HFF-Myc (cell line): ENCODE measurements at places on chromosomes 4 and X.
A peak's percentile ranks its signal among the peaks of the same experiment; 100 is the strongest.

GRCh38 chrX:119695535-119696050 is 2.6 kb upstream of the SEPTIN6 start:
- DNase-seq: no peak

GRCh38 chrX:43560247-43560946 is 95.7 kb upstream of the MAOA start:
- no peak for DNase-seq

DNA sequence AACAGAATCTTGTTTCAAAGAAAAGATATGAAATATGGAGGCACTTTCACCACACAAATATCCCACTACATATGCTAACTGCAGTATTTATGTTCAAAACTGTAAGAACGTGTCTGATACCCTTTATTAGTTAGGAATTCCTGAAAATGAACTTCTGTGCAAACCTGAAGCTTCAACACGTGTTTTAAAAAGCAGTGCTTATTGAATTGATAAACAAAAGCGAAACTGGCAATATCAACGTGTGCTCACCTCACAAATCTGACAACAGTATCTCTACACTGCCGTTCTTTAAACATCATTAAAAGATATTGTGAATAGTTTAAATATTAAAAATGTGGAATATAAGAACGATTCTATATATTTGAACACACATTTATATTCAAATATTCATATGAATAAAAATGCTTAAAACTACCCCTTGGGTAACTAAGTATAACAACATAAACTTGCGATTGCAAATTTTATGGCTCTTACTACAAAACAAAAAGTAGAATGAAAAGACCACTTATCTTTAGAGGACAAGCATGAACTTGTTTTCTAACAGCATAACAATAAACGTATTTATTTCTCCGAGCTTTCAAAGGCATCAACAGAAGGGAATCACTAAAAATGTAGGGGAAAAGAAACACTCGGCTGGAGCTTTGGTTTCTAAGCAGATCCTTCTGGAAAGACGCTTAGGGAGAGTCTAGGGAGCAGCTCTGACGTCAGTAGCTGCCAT is at the start of gene LRP2BP:
Gene LRP2BP, minus strand, starts transcription at position 687 of the 718 bp plus-strand sequence. CDS start 17,738 bp downstream, outside the sequence.
- DNase-seq: no peak

DNA sequence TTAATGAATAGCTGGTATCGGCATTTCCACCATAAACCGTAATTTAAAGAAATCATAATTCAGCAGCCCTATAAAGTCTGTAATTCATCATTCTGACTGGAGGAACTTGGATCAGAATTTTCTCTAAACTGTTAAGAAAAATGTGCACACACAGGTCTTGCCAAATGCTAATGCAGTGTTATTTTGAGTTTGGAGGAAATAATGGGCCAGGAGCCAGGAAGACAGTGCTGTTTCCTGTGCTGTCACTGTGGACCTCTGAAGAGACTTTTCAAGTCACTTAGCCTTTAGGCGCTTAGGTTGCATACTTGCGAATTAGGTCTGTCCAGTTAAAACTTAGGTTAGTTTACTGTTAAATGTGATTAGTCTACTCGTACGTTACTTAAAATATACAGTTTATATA is 137.5 kb upstream of the ANXA3 start:
- DNase-seq: no peak

DNA sequence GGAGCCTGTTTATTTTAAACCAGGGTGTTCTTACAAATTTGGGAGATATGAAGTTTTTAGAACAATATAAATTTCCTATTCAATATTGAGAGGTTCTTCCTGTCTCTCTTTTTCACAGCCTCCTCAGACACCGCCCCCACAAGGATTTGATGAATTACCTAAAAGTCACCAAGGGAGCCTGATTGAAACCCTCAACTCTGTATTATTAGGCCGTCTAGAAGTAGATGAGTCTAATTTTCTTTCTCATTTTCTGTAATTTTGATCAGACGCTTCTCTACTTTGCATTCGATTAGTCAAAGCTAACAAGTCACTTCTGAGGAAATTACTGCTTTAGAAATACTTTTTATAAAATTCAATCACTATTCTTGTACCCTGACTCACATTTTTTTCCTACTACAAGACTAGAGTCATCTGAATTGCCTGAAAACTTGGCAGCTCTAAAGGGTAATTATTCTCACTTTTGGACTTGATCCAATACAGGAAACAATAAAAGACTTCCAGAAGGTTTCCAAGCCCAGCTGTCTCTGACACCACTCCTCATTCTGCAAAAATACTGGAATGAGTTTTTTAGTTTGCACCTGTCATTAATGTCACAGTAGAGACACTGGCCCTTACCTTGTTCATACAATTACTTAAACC is 111.2 kb downstream of the ELOVL6 start:
- DNase-seq: peak; percentile 59

DNA sequence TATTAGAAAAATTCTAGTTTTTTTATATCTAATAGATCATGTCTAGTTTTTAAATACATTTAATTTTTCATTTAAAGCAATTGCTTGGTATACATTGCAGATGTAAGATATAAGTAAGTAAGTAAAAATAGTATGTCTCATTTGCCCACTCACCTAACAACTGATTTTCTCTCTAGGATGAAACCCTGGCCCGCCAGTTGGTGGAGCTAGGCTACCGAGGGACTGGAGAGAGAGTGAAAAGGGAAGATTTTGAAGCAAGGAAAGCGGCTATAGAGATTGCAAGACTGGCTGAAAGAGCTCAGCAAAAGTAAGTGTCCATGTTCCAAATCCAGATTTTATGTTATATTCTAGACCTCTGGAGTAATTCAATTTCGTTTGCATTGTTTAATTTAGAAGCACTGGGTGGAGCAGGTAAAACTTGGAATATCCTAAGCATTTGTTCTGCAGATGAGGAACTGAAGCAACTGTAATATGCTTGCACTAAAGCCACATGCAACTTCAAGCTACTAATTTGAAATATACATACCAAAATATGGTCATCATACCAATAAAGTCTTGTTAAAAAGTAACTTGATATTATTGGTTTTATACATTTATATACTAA is 27.1 kb downstream of the CFAP299 start:
- DNase-seq: no peak

DNA sequence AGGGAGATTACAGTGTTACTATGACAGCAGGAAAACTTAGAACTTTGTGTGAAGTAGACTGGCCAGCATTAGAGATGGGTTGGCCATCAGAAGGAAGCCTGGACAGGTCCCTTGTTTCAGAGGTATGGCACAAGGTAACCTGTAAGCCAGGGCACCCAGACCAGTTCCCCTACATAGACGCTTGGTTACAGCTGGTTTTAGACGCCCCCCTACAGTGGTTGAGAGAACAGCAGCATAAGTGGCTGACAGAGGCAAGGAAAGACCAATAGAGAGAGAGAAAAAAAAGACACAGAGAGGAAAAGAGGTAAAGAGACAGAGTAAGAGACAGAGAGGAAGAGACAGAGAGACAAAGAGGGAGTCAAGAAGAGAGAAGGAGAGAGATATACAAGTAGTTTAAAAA is 144.5 kb downstream of the GC start:
- DNase-seq: no peak

GRCh38 chr4:1978226-1978625 is 30.5 kb downstream of the NELFA start:
- no peak for DNase-seq

DNA sequence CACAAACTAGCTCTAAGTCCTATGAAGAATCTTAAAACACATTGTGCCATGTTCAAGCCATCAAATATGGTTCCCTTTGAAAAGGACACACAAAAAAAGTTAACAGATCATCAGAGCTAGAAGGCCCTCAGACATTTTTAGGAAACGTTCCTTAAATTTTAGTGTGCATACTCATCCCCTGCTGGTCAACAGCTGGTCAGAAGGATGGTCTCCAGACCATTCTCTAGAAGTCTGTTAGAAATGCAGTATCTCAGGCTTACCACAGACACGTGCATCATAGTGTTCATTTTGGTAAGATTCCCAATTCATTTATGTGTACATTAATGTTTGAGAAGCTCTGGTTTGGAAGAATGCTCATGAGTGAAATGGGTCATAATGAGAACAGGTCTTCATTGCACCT is 523.1 kb downstream of the INPP4B start:
- DNase-seq: no peak

DNA sequence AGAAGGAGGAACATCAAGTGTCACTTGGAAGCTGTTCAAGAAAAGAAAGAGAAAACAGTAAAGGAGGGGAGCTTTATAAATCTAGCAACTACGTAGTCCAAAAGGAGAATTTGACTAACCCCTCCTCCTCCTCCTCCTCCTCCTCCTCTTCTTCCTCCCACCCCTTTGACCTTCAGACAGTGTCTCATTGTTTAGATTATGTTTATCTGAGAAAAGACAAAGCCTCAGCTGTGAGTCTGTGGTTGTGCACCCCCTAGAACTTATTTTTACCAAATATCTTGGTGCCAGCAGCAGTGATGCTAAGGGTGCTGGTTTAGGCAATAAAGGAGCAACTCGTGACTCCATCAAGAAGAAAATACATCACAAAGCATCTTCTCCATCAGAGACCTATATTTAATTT is 68.9 kb upstream of the BMP2K start:
- no peak for DNase-seq

DNA sequence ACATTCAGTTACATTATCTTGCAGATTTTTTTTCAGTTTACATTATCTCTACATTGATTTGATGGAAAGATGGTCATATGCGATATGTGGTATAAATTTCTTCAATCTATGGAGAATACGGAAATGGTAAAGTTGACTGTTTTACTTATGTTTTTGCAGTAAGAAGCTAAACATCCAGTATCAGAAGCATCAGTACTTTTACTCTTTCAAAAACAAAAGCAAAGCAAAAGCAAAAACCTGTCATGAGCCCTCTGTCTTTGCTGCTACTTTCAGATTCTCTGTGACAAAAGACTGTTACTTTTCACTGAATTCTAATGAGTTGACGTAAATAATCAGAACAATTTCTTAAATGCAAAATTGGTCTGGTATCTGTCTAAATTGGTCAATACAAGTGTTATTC is 52.4 kb upstream of the UCP1 start:
- DNase-seq: no peak
